ENCODE measurements at places on chromosomes 13 and 19.

DNA sequence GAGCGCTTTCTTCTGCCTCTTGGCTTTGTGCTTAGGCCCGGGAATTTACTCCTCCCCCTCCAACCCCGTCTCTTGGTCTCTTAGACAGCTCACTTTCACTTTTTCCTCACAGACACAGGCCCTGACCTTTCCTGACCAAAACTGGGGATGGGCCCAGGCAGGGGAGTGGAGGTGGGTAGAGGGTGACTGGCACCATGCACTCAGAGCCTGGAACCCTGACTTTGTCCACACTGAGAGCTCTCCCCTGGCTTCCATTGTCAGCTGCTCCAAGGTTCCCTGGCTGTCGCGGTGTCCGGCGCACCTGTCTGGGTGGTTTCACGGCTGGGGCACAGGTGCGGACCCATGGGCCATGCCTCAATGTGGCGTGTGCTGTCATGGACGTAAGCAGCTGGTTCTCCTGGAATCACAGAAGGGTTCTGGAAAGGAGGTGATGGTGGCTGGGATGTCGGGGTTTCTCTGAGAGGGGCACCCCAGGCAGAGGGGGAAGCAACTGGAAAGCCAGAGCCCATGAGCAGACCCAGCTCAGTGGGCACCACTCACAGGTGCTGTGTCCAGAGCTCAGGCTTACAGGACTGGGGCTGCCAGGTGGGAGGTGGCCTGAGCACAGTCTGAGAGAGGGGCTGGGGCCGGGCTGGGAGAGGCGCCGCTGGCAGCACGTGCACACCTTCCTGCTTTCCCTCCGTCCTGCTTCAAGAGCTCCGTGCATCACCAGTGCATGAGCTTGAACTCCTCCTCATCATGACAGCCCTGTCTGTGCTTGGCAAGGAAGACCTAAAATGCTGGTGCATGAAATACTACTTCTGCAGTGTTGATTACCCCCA, 28.0 kb upstream of the C1QTNF9 start:
- DNase-seq: no peak

GRCh38 chr19:11284515-11284914, 11.4 kb upstream of the TSPAN16 start:
- no peak for DNase-seq

- DNase-seq: no peak
Observed at GRCh38 chr13:75841905-75842304, 205.8 kb downstream of the LMO7 start.

DNA sequence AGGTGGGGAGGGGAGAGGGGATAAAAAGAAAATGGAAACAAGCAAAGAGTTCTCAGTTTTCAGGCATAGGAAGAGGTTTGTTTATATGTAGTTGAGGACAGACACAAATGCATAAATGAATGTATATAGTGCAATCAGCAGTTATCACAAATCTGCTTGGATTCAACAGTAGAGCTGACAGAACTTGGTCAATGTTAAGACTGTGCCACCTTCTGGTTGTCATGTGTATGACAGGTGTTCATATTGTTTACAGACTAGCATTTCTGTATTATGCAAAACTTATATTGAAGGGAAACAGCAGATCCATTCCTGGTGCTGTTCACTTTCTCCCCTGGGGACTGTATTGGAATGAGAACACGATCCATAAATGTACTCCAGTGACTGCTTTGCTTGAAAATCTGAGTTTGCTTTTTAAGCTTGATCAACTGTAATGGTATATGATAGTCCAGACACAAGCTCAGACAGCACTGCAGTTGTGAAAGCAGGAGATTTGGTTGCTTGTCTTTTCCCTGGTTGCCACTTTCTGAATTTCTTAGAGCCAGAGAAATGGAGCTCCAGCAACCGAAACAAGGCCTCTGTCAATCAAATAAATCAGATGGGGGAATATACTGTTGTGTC, 319.5 kb upstream of the OBI1 start:
- no peak for DNase-seq

DNA sequence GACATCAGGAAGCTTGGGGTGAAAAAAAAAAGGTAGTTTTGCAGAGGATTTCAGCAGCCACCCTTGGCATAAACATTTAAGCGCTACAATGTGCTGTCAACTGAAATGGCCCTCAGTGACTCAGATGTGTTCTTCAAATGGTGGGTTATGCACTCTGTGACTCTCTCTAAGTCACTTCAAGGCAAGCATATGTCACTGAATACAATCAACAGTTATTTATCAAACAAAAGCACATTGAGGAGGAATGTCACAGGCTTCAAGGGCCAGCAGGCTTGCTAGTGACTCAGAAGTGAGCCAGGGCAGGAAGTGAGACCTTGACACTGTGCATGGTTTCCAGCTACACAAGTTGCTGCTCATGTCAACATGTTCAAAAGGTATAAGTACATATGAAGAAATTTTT, 523.7 kb upstream of the HTR2A start:
- no peak for DNase-seq

DNA sequence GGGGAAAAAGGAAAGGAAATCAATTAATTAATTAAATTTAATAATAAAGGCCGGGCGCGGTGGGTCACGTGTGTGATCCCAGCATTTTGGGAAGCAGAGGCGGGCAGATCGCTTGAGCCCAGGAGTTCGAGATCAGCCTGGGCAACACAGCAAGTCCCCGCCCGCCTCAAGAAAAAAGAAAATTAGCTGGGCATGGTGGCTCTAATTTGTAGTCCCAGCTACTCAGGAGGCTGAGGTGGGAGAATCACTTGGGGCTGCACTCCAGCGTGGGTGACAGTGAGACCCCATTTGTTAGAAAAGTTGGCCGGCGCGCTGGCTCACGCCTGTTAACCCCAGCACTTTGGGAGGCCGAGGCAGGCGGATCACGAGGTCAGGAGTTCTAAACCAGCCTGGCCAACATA, 733 bp upstream of the CD320 start:
- DNase-seq: no peak

DNA sequence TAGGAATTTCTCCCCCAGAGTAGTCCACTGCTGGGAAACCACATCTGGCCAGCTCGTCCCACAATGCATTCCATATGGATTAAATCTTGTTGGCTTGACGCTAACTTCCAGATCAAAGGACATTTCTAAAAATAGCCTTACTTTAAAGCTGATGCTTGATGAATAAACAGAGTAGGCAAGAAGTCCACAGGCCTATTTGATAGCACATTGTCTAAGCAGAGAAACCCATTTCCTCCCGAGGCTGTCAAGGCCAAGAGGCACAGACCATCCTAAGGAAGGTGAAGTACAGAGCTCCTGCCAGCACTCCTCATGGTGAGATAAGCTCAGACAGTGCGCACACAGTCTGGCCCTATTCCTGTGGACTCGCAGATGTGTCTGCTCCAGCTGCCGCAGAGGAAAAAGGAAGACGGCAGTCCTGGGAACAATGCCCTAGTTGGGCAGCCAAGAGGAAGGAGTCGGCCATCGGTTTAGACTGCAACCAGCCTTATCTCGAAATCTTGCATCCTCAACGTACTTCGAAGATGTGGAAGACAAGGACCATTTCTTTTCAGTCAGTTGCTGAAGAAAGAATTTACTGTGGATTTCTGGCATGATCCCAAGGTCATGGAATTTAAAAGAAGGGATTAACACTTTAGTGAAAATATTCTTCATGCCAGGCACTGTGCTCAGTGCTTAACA, 156.8 kb downstream of the RGCC start:
- no peak for DNase-seq

- DNase-seq: no peak
Observed at GRCh38 chr13:73103238-73103637, 44.4 kb downstream of the KLF5 start.

GRCh38 chr19:12485052-12485416, 418 bp upstream of the ZNF709 start:
- DNase-seq: no peak

DNA sequence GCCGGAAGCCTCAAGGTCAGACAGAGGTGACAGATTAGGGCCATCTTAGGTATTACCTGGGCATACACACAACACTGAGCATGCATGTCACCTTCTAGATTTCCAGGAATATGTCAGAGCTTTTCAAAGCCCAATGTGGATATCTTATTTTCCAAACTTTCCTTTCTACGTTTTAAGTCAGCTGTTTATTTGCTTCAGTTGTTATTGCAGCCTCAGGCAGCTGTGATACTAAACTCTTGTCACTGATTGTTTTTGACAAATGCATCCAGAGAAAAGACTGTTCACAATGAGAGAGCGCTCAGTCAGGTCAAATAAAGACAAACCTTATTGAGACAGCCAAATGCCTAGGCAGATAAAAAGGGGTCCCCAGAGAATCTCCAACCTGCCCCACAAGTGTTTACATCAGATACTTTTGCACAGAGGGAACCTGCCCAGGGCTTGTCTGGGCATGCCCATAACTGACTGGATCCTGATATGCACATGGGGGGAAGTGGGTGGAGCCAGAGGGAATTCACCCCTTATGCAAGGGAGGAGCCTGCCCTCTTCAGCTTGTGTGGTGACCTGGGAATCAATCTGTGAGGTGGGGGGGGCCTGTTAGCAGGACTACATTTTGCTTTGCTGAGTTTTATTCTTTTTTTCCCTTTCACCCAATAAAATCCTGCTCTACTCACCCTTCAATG, 28.5 kb downstream of the MED4 start:
- no peak for DNase-seq

- peak; percentile 57 for DNase-seq
Observed at GRCh38 chr19:13100031-13100588, 2.5 kb downstream of the LYL1 start.

DNA sequence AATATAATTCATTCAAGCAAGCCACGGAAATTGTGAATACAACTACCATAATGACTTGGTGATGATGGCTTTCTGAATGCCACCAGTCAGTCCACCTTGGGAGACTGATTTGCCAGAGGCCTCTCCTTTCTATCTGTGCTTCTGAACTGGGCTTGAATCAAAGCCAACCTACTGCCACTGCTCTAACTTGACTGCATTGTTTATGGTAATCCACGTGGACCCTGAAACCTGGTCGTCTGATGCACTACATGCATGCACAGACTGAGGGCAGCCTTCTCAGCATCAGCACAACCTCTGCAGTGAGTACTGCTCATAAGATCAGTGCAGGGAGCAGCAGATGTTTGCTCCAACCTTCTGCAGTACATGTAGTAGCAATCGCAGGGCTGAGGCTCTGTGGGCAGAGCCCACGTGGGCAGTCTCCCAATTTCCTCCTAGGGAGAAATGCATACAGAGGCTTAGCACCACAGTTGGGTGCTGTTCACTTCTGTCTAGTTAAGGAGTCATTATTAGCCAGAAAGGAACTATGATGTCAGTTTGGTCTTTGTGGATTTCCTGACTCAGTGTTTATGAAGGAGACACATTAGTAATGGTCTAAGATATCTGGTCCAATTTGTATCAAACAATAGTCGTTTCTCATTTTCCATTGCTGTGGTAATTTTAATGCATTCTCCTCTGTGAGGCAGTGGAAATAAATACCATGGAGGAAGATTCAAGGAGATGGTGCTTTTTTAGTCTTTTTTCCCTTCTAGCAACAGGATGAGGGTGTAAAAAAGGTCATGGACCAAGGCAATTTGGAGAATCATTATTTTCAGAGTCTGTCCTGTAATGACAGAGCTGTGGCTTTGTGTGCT, 82.5 kb downstream of the AKAP11 start:
- peak; percentile 29 for DNase-seq

- no peak for DNase-seq
Observed at GRCh38 chr13:98869408-98870090, 108.3 kb downstream of the DOCK9 start.
